ENCODE measurements at places on chromosomes 7 and 10. TPM values are rescaled to one million over a fixed set of nuclear protein-coding genes. Genes with fewer than 3 reads are reported as not detected.

The GATA3 gene
- under 0.01 TPM for total RNA-seq

The PDGFA gene
- total RNA-seq = 64.8 TPM

The ANKRD1 gene
- total RNA-seq = not detected

The NUTM2B gene
- 0.26 TPM for total RNA-seq

The SORCS3 gene
- not detected for total RNA-seq

The KIF11 gene
- 1.3 TPM for total RNA-seq

The SPDYE9 gene
- total RNA-seq = not detected

The IL2RA gene
- total RNA-seq = not detected

The GRM3 gene
- not detected for total RNA-seq

The C10orf67 gene
- 0.26 TPM for total RNA-seq

The SPDYE16 gene
- not detected for total RNA-seq

The DRGX gene
- total RNA-seq = not detected

The GRID2IP gene
- 0.26 TPM for total RNA-seq

The EBF3 gene
- 0.26 TPM for total RNA-seq

The IFIT2 gene
- 0.26 TPM for total RNA-seq

- DNase-seq = no peak
Observed at GRCh38 chr7:35316549-35316948, 62.6 kb upstream of the TBX20 start.

DNA sequence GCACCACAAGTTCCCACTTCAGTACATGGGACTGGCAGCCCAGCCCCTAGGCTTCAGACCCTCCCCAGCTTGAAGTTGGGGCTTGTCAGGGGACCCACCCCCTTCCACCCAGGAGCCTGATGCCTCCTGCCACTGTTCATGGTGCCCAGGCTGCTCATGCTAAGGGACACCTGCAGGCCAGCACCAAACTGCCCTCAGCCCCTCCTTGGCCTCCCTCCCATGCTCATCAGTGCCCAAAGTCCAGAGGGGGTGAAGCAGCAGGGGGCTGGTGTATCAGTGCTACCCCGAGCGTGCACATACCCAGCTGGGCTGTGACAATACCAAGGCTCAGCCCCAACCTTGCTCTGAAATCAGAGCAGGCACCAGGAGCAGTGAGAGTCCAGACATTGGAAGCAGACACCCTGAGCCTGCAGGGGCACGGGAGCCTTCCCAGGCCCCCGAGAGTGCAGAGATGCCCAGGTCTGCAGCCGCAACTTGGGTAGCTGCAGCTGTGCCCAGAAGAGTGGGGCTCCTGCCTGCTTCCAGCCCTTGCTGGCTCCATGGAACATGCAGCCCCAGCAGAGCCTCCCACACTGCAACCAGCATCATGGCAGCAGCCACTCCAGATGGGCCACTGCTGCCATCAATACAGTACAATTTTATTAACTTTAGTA lies 79.0 kb downstream of the MTERF1 start:
- DNase-seq = no peak

- DNase-seq = no peak
Observed at GRCh38 chr7:141452911-141453310, 98.3 kb upstream of the AGK start.

GRCh38 chr7:136386876-136387275 lies 409.7 kb upstream of the MTPN start:
- no peak for DNase-seq

DNA sequence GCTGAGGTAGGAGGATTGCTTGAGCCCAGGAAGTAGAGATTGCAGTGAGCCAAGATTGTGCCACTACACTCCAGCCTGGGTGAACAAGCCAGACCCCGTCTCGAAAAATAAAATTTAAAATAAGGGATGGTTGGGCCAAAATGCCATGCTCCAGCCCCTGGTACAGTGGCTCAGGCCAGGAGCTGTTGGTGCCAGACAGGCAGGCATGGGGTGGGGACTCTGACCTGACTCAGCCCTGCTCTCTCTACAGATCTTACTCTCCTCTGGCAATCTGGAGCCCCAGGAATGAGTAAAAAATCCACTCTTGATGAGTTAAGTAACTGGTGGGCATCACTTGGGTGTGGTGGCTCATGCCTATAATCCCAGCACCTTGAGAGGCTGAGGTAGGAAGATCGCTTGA lies 8.4 kb upstream of the TMEM120A start:
- DNase-seq = no peak

- DNase-seq = no peak
Observed at GRCh38 chr7:85356916-85357315, 170.1 kb upstream of the SEMA3D start.

DNA sequence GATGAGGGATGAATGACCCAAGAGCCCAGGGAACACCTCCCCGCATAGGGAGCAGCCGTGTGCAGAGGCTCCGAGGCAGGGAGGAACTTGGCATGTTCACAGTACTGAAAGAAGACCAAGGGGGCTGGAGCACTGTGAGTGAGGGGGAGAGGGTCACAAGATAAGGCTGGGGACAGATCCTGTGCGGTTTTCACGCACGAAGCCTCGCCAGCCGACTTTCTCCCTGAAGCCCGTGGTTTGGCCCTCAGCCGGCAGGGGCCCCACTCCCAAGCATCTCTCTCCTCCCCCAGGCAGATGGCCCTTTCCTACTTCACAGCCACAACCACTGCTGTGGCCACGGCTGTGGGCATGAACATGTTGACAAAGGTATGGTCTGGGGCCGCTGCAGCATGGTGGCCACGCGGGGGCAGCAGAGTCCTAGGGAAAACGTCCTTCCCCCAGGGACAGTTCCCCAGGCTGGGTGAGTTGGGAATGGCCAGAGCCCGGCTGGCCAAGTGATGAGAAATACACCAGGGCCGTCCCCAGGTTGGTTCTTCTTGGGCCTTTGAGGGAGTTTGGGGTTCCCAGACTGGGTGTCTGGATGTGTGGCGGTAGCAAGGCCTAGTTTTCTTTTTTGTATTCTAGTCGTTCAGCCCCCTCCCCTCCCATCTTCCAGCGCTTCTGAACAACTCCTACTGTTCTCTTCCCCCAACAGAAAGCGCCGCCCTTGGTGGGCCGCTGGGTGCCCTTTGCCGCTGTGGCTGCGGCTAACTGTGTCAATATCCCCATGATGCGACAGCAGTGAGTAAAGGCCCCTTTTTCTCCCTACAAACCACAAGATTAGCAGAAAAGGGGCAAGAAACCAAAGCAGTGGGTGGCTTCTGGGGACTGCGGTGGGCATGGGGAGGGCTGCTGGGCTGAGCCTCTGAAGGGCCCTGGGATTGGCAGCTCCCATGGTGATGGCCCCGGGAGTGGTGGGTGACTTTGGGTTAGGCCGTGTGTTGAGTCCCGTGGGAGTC lies 14.4 kb upstream of the WBP1L start:
- peak; percentile 43 for DNase-seq

GRCh38 chr7:100539436-100540006 lies 518 bp downstream of the AGFG2 start:
- DNase-seq = no peak

GRCh38 chr10:22816298-22816653 lies 101.9 kb upstream of the PIP4K2A start:
- peak; percentile 92 for DNase-seq

DNA sequence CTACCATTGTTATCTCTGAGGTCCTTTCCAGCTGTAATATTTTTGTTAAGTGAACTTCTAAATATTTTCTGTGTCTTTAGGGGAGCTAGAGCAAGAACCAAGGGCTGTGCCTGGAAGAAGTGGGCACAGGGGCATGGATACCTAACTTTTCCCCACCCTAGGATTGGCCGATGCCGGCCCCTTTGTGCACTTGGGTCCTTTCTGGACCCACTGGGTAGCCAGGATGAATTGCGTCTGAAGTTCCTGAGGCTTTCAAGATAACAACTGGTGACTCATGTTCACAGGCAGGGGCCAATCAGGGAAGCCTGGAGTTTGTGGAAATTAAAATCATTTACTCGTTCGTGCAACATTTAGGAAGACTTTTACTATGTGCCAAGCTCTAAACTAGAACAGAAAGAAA lies 758 bp downstream of the DPCD start:
- peak; percentile 42 for DNase-seq

DNA sequence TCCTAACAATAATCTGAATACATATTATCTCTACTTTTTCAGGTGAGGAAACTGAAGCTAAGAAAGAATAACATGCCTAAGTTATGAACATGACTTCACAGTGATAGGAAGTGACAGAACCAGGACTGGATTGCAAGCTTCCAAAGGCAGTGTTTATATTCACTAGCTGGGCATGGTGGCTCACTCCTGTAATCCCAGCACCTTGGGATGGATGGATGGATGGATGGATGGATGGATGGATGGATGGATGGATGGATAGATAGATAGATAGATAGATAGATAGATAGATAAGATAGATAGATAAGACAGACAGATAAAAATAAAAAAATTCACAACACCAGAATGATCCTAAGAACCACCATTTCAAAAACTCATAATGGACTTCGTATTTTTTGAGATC lies 18.2 kb upstream of the JMJD1C start:
- DNase-seq = no peak

DNA sequence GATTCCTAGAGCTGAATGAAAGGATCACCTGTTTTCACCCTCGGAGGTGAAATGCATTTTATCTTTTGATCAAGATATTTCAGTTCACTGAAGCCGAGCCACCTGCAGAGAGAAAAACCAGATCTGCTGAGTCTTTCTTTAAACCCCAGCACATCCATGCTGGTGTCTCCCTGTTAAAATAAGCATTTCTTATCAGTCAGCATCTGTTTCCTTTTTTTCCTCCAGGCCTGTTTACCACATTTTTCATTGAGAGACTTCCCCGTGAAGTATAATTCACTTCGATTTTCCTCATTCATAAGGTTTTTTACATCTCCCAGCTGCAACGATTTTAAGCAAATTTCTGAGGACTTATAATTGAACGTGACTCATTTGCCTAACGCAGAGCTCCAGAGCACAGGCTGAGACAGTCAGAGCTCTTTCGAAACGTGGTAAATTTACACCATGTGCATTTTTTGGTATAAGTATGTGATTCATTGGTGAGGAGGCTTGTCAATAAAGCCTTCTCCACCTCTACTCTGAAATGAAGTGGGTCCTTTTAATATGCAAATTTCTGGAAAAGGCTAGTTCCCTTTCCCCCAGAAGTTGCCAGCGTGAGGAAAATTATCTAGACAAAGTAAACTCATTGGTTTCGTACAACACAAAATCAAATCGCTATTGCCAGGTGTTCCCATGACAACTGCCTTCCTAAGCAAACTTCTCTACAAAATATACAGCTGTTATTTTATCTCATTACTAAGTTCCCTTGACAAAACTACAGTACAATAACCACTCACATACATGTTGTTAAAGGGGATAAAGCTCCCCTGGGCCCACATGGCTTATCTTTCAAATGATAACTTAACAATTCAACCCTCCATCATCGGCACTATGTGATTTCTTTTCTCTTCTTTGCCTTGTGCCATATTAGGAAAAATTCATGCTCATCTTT lies 374.8 kb upstream of the AKR1E2 start:
- DNase-seq = peak; percentile 86

- DNase-seq = no peak
Observed at GRCh38 chr7:102260856-102261255, 25.8 kb upstream of the SH2B2 start.

GRCh38 chr10:1268831-1269230 lies 212.6 kb downstream of the WDR37 start:
- no peak for DNase-seq

DNA sequence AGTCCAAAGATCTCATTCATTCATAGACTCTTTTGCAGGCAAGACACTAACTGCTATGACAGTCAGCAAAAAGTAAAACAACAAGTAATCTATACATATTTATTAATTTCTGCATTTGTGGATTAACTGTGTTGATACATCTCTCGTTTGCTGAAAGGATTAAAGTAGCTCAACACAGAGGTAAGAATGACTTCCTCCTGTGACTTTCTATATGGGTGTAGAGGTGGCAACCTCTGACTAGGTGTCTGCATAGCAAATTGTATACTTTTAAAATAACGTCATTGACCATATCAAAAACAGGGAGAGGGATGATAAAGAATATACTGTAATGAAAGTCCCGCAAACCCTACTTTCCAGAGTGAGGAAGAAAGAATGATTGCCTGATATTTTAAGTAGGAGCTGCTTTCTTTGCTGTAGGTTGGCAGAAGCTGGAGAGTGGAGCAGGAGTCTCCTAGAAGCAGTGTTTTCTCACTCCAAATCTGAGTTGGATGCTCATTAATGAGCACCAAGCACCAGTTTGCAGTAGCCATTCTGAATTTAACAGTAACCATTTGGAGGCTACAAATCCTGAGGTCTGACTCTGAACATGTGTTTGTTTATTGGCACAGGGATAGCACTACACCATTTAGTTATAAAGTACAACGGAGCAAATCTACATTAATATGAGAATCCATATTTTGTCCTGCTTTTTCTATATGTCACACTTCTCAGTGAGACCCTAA lies 9.2 kb upstream of the LRRN3 start:
- DNase-seq = no peak

GRCh38 chr10:13390604-13391522 lies 42.8 kb upstream of the SEPHS1 start:
- DNase-seq = no peak

- DNase-seq = peak; percentile 81
Observed at GRCh38 chr10:48814933-48815332, 124.7 kb downstream of the LRRC18 start.

DNA sequence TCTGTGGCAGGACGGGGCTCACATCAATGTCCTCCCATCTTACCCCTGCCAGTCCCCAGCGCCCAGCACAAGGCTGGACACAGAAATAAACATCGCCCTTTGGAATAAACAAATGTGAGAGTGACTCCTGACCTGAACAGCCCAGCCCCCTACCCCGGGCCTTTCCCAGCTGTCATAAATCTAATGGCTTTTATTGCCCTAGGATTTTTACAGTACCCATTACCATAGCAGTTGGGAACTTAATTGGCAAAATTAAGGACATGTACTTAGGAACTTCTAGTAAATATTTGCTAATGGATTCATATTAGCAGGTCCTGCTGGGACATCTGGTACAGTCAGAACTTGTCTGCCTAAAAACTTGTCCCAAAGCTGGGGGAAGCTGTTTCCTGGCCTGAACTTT lies 76.6 kb downstream of the GLRX3 start:
- DNase-seq = no peak

GRCh38 chr10:80509403-80510161 lies 28.1 kb upstream of the SH2D4B start:
- DNase-seq = peak; percentile 82

GRCh38 chr7:155227788-155228458 lies 69.8 kb upstream of the INSIG1 start:
- no peak for DNase-seq

GRCh38 chr10:13842117-13842516 lies 255.4 kb downstream of the PRPF18 start:
- no peak for DNase-seq

DNA sequence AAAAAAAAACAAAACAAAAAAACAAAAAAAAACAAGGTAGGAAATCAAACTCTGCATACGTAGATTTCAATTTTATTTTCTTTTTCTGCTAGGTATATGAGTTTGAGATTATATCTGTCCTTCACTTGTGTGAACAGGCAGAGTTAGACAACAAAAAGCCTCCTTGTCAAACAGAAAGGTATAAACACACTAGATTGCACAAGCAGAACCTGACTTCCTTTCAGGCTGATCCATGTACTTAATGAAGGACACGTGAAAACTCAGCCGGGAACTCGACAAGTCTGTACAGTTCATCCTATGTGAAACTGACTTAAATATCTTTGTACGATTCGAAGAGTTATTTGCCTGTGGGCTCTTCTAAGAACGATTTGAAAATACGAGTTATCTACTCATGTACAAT lies 254.1 kb downstream of the ARL4A start:
- peak; percentile 94 for DNase-seq

All from bronchial epithelial cell (primary cell).